ENCODE measurements at places on chromosomes 2 and 18. TPM values are rescaled to one million over a fixed set of nuclear protein-coding genes. Genes with fewer than 3 reads are reported as not detected.

The TUBA3E gene
- total RNA-seq = not detected

DNA sequence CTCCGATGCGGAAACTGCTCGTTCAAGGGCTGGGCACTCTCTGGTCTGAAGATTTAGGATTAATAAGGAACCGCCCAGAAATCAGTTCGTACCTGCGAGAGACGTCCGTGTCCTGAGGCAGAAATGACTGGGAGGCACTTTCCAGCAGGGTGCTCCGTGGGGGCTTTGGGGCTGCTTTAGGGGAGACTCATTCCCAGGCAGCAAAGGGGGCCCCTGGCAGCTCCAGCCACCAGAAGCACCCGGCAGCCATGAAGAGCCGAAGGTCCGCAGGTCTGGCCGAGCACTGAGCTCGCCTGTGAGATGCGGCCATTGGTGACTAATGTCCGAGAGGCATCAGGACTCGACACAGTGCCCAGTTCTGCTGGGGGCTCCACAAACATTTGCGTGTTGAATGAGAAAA, 20.9 kb downstream of the KCNG2 start:
- no peaks in the 10 kb centered on the region for H3K36me3 ChIP-seq
- H3K27me3 ChIP-seq = peaks cover 36% of the 10 kb centered on the region
- H3K4me1 ChIP-seq = no peaks in the 10 kb centered on the region
- H3K4me3 ChIP-seq = no peak overlapping the region
- H3K27ac ChIP-seq = no peak overlapping the region
- no peak for DNase-seq

The ASB18 gene
- not detected for total RNA-seq

- no peaks in the 10 kb centered on the region for H3K27me3 ChIP-seq
- no peak overlapping the region for H3K4me3 ChIP-seq
- no peak overlapping the region for H3K27ac ChIP-seq
- H3K36me3 ChIP-seq = no peaks in the 10 kb centered on the region
- peaks cover 9% of the 10 kb centered on the region for H3K4me1 ChIP-seq
Measured at GRCh38 chr2:195410074-195410671, 246.9 kb upstream of the SLC39A10 start.

- peaks cover 35% of the 10 kb centered on the region for H3K4me1 ChIP-seq
- no peak for DNase-seq
- H3K27ac ChIP-seq = no peak overlapping the region
- H3K27me3 ChIP-seq = no peaks in the 10 kb centered on the region
- H3K36me3 ChIP-seq = peaks cover 2% of the 10 kb centered on the region
- H3K4me3 ChIP-seq = no peak overlapping the region
Measured at GRCh38 chr2:239253701-239254436, 147.0 kb downstream of the HDAC4 start.

GRCh38 chr18:34600158-34600557, 109.9 kb upstream of the DTNA start:
- no peak for DNase-seq
- peaks cover 15% of the 10 kb centered on the region for H3K4me1 ChIP-seq
- no peaks in the 10 kb centered on the region for H3K27me3 ChIP-seq
- no peak overlapping the region for H3K27ac ChIP-seq
- no peaks in the 10 kb centered on the region for H3K36me3 ChIP-seq

The ACTG2 gene
- total RNA-seq = 173 TPM

The MAP3K19 gene
- not detected for total RNA-seq

Data from chondrocyte (in vitro differentiated cells).